Choroid plexus epithelial cell (primary cell): ENCODE measurements at places on chromosomes 13 and 19.

GRCh38 chr13:99862244-99862643 is 109.3 kb downstream of the ZIC5 start:
- no peak for DNase-seq

GRCh38 chr19:801030-801860 is 4.0 kb downstream of the PTBP1 start:
- DNase-seq = no peak

- no peak for DNase-seq
Measured at GRCh38 chr19:5251096-5252065, 89.2 kb downstream of the PTPRS start.

GRCh38 chr19:11377237-11377636 is 2.8 kb downstream of the SWSAP1 start:
- peak; percentile 87 for DNase-seq

DNA sequence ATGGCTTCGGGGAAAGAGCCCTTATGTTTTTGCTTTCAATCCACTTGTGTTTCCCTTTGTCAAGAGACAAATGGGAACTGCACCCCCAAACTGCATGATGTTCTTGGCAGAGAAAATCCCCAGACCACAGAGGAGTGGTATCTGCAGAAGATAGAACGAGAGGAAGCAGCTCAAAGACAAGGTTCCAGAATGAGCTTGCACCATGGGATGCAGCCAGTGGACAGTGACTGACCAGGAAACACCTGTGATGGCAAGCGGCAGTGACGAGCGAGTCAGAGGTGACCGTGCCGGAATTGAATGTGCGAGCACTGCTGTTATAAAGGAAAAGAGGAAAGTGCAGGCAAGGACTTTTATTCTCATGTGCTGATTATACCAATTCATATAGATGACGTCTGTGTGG is 46.3 kb downstream of the IRS2 start:
- DNase-seq = no peak

- DNase-seq = no peak
Measured at GRCh38 chr13:105063676-105064075, 1471.8 kb downstream of the EFNB2 start.

- peak; percentile 85 for DNase-seq
Measured at GRCh38 chr19:2887391-2887914, 13.3 kb upstream of the ZNF57 start.

DNA sequence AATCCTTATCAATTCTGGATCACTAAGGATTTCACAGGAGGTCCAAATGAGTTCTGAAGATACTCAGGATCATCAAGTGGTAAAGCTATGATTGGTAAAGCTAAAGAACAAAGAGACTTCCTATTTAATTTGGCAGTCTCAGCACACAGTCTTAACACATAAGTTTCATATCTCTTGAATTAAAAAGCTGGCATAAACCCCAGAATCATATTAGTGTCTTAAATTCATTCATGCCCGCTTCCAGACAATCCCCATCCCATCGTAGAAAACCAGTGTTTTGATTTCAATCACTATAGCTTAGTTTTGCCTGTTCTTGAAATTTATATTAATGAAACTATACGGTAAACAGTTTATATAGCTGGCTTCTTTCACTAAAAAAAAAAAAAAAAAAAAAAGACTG is 278.7 kb downstream of the DIAPH3 start:
- no peak for DNase-seq

GRCh38 chr13:114152285-114152645 is 19.8 kb upstream of the RASA3 start:
- DNase-seq = no peak

- DNase-seq = peak; percentile 69
Measured at GRCh38 chr19:2722541-2723344, 1.6 kb upstream of the DIRAS1 start.

DNA sequence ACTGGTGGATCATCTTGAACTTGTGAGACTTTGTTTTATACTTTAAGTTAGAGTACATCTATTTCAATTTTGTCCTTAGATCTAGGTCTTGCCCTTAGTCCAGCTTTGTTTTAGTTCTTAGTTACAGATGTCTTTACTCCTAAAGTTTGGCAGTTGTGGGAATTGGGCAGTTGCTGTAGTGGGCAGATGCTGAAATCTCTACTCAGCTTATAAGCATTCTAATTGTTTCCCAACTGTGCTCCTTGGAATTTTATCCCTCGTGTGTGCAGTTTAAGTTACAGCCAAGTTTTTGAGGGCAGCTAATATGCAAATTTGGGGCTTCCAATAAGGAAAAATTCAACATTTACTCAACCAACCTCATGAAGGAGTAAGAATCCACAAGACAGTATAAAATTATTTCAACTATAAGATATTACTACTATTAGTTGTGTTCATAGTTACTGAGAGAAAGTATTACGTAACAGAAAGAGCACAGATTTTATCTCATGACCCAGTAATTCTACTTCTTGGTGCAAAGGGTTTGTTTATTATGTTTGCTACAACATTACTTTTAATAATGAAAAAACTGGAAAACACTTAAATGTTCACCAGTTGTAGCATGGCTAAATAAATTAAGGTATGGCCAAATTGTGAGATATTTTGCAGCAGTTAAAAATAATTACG is 32.9 kb downstream of the CCDC122 start:
- peak; percentile 65 for DNase-seq

DNA sequence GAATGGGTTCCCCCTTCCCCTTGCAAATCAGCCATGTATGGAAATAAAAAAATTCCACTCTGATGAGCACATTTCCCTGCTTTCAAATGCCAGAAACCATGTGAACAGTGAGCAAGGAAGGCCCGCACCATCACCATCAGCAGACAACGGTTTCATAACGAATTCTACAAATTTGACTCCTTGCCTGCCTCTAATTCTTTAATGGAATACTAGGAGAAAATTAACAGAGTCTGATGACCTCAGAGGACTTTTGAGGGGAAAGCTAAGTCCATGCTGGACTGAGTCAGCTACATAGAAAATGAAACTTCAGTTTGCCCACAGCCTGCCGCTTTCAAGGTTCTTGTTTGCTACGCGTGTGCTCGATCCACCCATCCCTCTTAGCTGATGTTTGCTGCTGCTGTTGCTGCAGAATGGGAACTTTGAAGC is 46.7 kb upstream of the KL start:
- DNase-seq = peak; percentile 78

GRCh38 chr19:7292950-7293761 is 1.1 kb downstream of the INSR start:
- DNase-seq = no peak

GRCh38 chr13:110912651-110913051 is 2.2 kb downstream of the ANKRD10 start:
- DNase-seq = peak; percentile 78

DNA sequence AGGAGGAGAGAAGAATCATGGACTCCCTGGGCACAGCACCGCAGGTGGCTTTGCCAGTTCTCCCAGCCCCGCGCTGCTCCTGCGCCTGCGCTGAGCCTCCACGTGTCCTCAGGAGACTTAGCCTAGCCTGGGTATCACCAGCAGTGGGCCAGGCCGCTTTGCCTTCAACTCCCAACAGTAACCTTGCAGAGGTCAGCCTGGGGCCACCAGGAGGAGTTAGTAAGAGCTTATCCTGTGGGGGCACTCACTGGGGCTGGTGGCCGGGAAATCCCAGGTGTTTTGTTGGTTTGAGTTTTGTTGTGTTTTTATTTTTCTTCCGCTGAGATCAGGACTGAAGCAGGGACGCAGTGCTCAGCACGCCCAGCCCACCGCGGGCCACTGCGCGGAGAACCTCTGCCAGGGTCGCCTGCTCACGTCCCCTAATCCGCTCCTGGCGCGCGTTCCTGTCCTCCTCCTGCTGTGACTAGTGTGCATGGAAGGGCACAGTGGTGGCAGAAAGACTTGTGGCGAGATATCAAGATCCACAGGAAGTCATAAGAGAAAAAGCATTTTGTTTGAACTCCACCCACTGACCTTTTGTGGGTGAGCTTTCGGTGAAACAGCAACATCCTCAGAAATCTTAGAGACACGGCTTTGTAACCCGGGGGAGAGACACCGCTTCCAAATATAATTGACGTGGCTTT is 207.4 kb upstream of the RFC3 start:
- peak; percentile 5 for DNase-seq

- DNase-seq = no peak
Measured at GRCh38 chr19:55777528-55777927, 8.6 kb downstream of the RFPL4AL1 start.
